Mesendoderm (in vitro differentiated cells): ENCODE measurements at places on chromosomes 2 and 18.

GRCh38 chr2:73109431-73110167 is 3.1 kb downstream of the RAB11FIP5 start:
- no peak for DNase-seq

- no peak for DNase-seq
Measured at GRCh38 chr2:160042054-160042453, 20.4 kb downstream of the PLA2R1 start.

DNA sequence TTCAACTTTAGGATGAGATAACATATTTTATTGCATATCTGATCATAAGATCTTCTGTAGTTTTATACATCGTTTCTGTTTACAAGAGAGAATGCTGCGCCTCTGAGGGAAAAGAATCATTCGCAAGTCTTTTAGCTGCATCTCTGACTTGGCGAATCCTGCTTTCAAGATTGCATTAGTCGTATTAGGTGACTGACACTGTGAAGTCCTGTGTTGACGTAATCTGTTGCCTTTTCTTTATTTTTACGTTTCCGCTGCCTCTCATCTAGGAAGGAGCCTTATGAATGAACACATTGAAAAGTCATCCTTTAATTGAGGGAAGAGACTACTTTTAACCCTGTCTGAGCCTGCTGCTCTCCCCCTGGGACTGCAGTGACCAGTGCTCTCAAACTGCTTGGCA is 101.5 kb downstream of the LDLRAD4 start:
- DNase-seq, result no peak

DNA sequence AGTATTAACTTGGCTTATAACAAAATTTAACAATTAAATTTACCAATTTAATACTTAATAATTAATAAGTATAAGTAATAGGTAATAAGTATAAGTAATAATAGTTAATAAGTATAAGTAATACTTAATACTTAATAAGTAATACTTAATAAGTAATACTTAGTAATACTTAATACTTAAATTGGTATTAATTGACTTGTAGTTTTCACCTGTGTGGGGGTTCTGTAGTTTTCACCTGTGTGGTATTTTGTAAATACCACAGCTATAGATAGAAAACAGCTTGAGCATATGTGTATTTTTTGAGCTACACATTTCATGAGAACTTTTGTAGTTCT is 55.4 kb downstream of the MAPRE2 start:
- no peak for DNase-seq

- no peak for DNase-seq
Measured at GRCh38 chr2:32284321-32284720, 6.6 kb downstream of the YIPF4 start.

DNA sequence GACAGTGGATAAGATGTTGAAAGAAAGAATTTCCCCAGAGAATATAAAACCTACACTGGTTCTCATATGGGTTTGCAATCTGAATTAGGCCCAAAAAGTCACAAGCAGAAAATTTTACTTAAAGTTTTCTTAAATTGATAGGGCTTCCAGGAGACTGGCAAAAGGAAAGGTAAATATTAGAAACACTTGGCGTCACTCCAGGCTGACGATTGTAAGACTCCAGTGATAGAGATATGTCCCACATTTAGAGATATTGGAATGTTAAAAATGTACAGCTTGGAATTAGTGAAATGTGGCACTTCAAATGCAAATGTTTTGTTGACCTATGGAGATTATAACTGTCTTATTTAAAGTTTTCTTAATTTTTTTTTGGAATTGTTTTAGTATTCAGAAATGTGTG is 14.0 kb downstream of the YIPF4 start:
- no peak for DNase-seq

DNA sequence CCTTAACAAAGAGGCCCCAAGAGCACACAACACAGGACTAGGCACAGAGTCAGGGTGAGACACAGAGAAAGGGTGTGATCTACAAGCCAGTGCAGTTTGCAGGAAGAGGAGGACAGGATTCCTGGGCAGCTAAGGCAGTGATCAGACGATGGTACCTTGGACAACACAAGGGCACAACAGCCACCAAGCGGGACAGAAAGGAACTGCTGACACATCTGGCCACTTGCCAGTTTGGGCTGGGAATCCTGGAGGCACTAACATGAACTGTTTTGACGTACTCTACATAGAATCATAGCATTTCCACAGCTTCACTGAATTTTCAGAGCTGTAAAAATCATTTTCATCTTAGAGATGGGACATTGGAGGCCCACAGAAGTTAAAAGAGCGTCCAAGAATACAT is 221.5 kb upstream of the SLC35G4 start:
- DNase-seq, result peak; percentile 53

- DNase-seq, result no peak
Measured at GRCh38 chr2:5982903-5983265, 290.7 kb downstream of the SOX11 start.

GRCh38 chr18:35457140-35457704 is 40.5 kb downstream of the INO80C start:
- no peak for DNase-seq

- peak; percentile 76 for DNase-seq
Measured at GRCh38 chr2:60565472-60565871, 12.0 kb upstream of the BCL11A start.

DNA sequence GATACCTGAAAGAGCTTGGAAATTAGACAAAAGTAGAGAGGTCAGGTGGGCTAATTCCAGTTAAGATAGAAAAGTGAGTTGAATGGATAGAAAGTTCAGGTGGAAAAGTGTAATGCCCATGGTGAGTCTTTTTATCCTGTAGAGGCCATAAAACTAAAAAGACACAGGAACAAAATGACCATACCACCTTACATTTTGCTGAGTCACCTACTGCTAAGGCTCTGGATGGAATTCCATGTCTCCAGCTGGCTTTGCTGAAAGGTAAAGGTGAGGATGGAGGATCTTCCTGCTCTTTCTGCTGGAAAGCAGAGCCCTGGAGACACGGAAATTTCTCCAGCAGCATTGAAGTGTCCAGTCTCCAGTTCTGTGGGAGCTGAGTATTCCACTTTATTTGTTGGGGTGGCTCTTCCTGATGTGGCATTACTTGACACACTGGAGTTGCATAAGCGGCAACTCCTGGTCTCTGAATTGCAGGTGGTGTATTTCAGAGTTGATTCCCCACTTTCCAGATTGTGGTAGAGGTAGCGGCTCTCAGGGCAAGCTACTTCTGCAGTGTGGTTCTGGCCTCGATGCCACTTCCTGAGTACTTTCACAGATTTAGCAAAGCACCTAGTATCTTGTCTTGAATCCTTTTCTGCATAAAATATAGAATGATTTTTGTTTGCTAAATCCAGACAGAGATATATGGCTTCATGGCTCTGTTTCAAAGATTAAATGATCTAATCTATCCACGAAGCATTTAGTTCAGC is 10.7 kb downstream of the IL1RL2 start:
- no peak for DNase-seq

DNA sequence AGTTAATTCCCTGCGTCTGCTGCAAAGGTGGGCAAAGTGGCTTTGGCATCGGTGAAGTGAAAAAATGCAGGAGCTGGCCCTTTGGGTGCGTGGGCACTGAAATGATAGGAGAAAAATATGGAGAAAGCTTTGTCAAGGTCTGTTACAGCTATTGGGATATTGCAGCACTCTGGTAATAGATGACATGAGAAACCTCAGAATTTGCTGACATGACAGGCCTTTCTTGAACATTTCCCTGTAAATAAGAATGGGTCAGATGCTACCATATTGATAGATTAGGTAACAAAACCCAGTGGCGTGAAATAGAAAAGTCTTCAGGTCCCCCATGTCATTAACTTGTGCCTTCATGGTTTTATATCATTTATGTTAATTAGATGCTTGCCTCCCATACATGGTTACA is 12.4 kb upstream of the DSG4 start:
- no peak for DNase-seq

DNA sequence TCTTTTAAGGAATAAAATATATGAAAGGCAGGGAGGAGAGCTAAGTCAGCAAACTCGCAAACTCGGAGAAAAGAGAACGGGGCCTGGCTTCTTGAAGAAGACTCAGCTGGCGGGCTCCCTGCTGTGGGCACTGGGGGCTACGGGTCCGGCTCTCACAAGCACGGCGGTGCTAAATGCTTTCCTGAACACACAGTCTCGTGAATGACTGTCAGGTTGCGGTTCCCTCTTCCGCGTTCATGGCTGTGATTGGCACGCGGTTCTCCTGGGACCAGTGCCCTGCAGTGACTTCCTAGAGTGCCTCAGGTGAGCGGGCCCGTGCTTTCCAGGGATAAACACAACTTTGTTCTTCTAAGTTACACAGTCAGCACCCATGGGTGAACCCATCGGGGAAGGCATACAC is 208.4 kb downstream of the HDAC4 start:
- DNase-seq, result no peak

GRCh38 chr2:145043399-145043834 is 523.5 kb upstream of the ZEB2 start:
- peak; percentile 15 for DNase-seq

GRCh38 chr2:25358836-25359235 is 17.1 kb upstream of the DNMT3A start:
- DNase-seq, result no peak

DNA sequence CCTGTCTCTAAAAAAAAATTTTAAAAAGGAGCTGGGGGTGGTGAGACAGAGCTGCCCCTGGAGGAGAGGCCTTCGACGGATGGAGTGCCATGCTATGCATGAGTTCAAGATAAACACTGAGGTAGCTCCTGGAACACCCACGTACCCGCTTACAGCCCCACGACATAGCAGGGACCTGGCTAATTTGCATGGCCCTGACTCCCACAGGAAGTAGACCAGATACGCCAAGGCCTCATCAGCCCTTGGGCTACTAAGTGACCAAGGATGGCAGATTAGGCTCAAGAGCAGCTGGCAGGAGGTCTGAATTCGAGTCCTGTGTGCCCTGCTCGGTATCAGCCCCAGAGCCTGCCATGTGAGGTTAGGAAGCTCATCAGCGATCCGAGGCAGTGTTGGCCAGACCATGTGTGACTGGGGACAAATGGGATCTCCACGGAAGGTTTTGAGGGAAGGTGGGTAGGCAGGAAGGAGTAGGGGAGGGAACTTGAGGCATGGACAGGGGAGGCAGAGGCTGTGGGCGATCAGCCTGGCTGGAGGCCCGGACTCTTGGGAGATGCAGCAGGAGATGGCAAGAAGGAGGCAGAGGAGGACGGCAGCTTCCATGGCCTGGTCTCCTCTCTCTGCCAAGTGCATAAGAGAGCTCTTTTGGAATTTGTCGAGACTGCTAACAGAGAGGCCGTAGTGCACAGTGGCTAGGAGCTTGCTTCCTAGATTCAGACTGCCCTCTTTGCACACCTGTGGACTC is 218.3 kb downstream of the GLI2 start:
- DNase-seq, result no peak

- DNase-seq, result no peak
Measured at GRCh38 chr18:50656396-50656795, 96.5 kb downstream of the MAPK4 start.

GRCh38 chr18:79395761-79396404 is at the start of gene NFATC1:
TSS of gene NFATC1 (plus strand) at chr18:79395930. CDS start at chr18:79396225, 295 bp downstream.
- DNase-seq, result peak; percentile 86

DNA sequence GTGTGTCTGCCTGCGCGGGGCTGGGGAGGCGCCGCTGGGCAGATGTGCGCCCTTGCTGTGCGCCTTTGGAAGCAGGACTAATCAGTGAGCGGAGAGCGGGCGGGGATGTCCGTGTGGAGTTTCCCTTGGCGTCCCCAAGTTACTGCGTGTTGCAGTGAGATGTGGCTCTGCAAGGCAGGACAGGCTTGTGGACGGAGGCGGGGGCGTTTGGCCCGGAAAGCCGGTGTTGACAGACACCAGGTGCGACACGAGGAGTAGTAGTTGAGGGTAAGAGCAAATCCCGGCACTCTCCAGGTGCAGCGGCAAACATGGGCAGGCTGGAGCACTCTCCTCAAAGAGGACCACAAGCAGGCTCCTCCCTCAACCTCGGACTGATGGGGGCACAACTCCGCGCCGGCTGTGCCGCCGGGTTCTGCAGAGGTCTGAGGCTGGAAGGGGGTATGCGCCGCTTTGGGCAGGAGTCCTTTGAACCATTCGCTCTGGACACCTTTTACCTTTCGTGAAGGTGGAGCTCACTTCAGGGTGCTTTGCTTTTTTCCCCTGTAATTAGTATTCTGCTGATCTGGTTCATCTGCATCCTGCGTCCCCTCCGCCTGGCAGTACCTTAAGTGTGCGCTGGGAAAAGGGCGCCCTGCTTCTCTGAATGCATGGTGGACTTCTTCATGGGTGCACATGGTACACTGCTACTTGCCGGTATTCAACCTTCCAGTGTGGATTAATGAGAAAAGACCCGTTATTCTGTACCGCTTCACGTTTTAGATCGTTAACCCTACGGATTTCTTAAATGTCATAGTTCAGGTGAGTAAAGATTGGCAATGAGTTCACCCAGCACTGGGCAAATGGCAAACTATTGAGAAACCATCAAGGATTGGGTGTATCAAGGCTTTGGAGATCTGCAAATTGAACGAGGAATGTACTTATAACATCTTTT is 608 bp downstream of the CDH7 start:
- DNase-seq, result peak; percentile 65

- DNase-seq, result peak; percentile 88
Measured at GRCh38 chr18:65906621-65907034, 155.8 kb downstream of the CDH7 start.

DNA sequence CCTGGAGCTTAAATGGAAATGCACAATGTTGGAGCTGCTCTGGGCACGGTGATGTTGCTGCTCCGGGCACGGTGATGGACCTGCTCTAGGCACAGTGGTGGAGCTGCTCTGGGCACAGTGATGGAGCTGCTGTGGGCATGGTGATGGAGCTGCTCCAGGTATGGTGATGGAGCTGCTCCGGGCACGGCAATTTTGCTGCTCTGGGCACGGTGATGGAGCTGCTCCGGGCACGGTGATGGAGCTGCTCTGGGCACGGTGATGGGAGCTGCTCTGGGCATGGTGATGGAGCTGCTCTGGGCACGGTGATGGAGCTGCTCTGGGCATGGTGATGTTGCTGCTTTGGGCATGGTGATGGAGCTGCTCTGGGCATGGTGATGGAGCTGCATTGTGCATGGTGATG is 79.7 kb downstream of the LDLRAD4 start:
- no peak for DNase-seq

DNA sequence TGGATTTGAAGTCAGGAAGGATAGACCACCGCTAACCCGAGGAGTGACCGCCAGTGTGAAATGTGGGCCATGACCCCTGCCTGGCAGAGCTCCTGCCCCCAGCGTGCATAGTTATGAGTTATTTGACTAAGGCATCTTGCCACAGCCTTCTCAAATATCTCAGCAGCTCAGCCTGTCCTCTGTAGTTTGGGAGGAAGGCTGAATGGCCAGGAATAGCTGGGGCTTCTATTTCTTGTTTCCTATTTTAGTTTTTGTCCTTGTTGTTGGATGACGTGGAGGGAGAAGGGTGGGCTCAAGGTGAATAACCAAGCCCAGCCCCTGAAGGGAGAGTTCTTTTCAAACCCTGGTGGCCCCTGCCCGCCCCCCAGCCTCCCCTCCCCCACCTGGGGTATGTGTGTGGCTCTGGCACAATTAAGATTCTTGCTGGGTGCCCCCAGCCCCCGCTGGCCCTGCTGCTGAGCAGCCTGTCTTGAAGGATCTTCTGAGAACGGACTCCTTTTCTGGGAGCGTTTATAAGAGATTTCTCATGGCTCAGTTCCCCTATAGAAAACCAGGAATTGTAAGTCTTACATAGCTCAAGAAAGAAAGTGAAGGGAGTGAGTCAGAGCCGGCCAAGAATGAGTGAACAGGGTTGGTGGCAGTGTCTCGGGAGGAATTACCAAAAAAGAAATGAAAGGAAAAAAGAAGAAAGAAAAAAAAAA is 157.4 kb downstream of the GLI2 start:
- DNase-seq, result no peak

- no peak for DNase-seq
Measured at GRCh38 chr2:46885376-46885775, 30.2 kb downstream of the MCFD2 start.

- peak; percentile 65 for DNase-seq
Measured at GRCh38 chr2:44941551-44942234, at the start of gene SIX3. TSS of gene SIX3 (plus strand) at chr2:44941702. CDS start at chr2:44942105, 403 bp downstream.
